NCI-H510A treated with DMSO at 0.1 percent for 48 hours (cell line): ENCODE measurements at places on chromosomes 11 and 22.

GRCh38 chr11:125778728-125779127, at the start of gene PATE2:
Gene PATE2 (minus strand): TSS chr11:125778828. CDS start chr11:125778773, 55 bp downstream.
- DNase-seq = no peak

- DNase-seq = no peak
Observed at GRCh38 chr22:25485626-25486545, 78.6 kb upstream of the GRK3 start.

DNA sequence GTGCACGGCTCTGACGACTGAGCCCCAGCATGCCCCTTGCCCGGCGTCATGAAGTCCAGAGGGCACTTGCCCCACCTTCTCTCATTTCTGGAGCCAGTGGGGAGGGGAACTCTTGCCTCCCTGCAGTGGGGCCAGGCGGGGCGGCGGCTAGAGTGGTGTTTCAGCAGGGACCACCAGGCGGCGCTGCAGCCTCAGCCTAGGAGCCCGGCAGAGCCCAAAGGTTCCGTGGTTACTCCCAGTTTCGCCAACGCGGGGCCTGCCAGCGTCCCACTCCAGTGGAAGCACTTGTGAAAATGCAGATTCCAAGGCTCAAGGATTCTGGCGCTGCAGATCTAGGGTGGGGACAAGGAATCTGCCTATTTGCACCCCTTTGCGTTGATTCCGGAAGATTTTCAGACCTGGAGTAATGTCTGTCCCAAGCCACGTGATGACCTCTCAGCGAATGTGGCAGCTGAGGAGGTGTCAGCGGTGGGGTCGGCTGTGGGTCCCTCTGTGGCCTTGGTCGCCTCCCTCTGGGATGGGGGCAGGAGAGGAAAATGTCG, 55.7 kb downstream of the CD82 start:
- DNase-seq = peak; percentile 39

DNA sequence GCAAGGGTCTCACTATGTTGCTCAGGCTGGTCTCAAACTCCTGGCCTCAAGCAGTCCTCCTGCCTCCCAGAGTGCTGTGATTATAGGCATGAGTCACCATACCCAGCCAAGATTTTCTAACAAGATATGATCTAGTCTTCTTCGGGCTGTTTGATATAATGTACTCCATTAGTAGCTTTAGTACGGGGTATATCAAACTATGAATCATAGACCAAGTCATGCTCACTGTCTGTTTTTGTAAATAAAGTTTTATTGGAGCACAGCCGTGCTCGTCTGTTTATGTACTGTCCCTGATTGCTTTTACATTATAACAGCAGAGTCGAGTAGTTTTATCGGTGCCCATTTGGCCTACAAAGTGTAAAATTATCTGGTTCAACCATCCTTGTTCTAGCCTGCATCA, 43.9 kb upstream of the GRIK4 start:
- DNase-seq = no peak

DNA sequence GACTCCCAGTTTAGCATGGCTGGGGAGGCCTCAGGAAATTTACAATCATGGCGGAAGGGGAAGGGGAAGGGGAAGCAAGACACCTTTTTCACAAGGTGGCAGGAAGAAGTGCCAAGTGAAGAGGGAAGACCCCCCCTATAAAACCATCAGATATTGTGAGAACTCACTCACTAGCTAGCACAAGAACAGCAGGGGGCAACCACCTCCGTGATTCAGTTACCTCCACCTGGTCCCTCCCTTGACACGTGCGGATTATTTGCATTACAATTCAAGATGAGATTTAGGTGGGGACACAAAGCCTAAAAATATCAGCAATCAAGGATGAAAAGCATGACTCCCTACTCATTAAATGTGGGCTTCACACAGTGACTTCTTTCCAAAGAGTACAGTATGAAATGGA, 155.0 kb upstream of the CCDC90B start:
- DNase-seq = no peak

- DNase-seq = no peak
Observed at GRCh38 chr11:130022799-130023198, 20.2 kb upstream of the PRDM10 start.

- DNase-seq = peak; percentile 71
Observed at GRCh38 chr11:15918212-15918611, 438.1 kb downstream of the SOX6 start.

DNA sequence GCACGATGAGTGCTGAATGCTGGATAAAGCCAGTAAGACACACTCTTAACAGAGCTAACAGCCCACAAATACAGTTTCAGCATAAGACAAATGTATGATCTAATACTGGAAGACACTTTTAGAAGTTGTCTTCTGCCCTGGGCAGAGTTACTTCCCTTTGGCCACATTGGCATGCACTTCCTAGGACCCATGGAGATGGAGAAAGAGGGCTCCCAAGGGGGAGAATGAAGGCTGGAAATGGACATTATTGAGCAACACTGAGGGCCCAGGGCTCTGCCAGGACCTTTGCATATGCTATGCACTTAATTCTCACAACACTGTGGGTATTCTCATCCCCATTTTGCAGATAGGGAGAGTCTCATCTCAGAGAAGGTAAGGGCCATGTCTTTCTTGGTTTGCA, 123.1 kb downstream of the ADAMTS15 start:
- DNase-seq = no peak

GRCh38 chr22:44535362-44536095, 37.5 kb upstream of the RTL6 start:
- DNase-seq = no peak

DNA sequence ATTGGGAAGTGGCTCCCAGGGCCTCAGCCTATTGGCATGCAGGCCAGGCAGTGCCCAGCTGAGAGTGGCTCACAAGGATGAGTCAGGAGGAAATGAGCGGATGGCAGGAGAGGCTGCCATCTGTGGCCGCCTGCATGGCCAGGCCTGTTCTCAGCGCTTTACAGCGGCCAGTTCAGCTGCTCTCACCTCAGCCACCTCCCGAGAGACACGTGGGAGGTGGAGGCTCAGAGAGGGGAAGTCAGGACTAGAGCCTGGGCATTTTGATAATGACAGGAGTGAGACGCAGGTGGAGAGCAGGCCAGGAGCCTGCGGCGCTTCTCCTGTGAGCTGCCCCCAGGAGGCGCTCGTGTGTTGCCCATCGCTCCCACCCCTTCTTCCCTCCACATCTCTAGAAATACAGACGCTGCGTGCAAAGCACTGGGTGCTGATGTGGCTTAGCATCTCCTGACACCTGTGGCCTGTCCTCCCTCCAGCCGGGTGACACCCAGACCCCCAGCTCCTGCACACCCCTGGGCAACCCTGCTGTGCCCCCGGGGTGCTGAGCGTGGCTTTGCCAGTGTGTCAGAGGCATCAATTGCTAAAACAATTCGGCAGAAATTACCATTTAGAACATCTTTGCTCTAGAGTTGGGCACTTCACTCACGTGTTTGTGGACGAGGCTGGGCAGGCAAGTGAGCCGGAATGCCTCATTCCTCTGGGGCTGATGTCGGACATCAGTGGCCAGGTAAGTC, 21.4 kb upstream of the PANX2 start:
- DNase-seq = peak; percentile 73

- DNase-seq = no peak
Observed at GRCh38 chr11:62108971-62109404, 14.8 kb upstream of the INCENP start.

DNA sequence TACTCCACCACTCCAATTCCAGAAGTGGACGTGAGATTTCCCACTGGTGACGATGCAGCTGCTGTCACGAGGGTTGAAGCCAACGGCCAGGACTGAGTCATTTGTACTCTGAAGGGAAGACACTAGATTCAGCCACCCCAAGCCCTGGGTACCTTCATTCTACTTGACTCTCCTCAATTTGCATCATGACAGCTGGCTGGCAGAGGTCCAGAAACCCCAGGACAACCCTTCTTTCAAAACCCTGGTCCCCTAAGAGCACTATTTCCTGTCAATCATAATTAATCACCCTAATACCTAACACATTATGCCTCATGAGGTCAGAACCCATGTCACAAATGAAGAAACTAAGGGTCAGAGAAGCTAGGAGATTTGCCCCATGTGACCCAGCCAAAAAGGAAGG, 4.9 kb downstream of the EML3 start:
- DNase-seq = no peak

DNA sequence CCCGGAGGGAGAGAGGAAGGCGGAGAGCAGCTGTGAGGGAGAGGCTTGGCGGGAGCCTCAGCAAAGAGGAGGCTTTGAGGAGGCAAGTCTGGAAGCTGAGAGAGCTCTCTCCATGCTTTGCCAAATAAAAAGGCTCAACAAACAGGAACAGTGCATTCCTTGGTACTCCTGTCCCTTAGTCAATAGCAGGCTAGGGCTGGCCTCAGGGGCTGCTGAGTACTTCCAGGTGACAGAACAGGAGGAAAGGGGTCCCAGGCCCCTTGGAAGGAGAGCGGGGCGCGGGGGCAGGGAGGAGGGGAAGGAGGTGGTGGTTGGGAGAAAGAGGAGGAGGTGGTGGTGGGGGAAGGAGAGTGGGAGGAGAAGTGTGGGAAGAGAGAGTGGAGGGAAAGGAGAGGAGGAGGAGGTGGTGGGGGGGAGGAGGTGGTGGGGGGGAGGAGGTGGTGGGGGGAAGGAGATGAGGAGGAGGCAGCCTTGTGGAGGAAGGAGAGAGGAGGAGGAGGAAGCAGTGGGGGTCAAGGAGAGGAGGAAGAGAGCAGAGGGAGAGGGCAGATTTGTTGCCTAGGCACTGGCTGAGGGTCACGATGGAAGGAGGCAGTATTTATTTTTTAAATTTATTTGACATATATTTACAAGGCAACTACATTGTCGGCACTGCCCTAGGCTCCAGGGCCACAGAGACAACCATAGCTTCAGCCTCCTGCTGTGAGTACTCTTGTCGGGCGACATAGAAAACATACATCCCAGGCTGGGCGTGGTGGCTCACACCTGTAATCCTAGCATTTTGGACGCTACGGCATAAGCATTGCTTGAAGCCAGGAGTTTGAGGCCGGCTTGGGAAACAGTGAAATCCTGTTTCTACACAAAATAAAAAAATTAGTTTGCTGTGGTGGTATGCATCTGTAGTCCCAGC, 74.2 kb upstream of the ZBED5 start:
- no peak for DNase-seq

DNA sequence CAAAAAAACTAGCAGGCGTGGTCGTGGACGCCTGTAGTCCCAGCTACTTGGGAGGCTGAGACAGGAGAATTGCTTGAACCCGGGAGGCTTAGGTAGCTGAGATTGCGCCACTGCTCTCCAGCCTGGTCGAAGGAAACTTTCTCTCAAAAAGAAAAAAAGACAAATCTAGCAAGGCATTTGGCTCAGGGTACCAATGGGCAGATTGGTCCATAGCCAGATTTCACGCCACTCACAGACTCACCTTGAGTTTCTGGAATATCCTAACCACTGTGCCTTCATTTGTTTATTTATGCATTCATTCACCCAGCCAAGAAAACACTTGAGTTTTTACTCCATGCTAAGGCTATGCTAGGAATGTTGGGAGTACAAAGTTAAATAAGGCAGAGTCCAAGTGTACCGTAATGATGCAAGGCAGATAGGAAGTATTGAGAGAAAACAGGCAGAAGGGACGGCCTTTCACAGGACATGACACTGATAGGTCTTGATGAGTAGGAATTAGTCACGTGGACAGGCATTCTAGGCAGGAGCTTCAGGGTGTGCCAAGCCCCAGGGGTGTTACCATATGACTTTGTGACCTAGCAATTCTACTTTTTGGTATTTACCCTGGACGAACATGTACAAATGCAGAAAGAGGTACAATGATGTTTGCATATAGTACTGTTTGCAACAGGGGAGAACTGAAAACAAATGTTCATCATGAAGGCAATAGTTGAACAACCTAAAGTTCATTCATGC, 3.0 kb upstream of the PACSIN3 start:
- no peak for DNase-seq

DNA sequence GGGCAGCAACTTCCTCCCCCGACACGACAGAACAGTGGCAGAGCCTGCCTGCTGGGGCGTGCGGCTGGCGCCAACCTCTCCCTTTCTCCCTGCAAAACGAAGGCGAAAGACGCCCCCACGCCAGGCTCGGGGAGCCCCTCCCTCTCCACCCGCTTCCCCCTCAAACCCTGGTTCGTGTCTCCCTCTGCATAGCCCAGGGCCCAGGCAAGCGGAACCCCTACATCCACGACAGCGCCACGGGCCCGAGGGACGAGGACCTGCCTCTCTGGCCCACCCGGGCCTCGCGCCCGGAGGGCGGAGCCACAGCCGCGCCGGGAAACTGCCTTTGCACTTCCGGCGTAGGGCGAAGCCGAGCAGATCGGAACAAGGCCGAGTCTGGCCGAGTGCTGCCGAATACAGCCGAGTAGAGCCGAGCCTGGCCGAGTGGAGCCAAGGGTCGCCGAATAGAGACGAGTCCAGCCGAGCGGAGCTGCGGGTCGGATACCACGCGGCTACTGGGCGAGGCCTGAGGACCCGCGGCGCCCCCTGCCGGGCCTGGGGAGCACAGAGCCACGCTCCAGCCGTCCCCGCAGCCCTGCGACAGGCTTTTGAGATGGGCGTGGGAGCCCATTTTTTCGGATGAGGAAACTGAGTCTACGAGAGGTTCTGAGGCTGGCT, 11.2 kb upstream of the C1QTNF6 start:
- peak; percentile 33 for DNase-seq

DNA sequence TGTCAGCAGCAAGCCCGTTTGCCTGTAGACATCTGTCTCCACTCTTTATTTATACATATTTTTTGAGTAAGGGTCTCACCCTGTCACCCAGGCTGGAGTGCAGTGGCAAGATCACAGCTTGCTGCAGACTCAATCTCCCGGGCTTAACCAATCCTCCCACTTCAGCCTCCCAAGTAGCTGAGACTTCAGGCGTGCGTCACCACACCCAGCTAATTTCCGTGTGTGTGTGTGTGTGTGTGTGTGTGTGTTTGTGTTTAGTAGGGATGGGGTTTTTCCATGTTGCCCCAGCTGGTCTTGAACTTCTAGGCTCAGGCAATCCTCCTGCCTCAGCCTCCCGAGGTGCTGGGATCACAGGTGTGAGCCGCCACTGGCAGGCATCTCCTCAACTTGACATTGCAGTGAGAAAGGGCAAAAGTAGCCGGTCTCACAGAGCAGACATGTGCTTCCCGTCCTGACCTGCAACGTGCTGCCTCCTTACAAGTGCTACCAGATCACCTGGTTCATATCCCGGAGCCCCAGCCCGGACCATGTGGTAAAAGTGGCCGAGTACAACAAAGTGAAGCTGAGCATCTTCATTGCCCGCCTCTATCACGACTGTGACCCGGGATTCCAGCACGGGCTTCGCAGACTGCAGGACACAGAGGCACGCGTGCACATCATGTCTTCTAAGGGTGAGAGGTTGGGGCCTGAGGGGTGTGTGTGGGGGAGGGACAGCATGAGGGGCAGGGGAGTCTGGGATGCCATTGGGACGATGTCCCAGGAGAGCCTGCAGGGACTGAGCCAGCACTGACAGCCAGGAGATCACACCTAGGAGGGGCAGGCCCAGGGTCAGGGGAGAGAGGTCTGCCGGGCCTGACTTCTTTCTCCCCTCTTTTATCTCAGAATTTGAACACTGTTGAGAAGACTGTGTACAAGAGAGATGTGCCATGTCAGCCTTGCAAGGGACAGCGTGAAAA, 5.6 kb upstream of the APOBEC3H start:
- no peak for DNase-seq

DNA sequence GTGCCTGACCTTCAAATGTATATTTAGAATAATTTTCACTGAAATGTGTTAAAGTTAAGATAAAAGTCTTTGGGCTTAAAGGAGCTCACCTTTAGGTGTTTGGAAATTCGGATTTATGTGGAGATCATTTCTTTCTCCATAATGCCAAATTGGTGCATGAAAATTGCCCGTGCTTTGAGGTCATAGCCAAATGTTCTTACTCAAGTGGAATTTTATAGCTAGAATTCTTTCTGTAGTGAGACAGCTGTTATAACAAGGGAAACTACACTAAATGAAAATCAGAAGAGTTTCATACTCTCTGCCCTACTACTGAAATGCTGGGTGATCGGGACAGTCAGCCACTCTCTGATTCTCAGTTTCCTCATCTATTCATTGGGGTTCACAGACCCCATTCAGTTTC, 89.5 kb upstream of the DBX1 start:
- DNase-seq = no peak

- DNase-seq = no peak
Observed at GRCh38 chr11:95138448-95138847, 48.8 kb downstream of the ENDOD1 start.
